ENCODE measurements at places on chromosomes 7 and 10.

- no peak for DNase-seq
Measured at GRCh38 chr7:28091190-28091589, 89.4 kb downstream of the JAZF1 start.

DNA sequence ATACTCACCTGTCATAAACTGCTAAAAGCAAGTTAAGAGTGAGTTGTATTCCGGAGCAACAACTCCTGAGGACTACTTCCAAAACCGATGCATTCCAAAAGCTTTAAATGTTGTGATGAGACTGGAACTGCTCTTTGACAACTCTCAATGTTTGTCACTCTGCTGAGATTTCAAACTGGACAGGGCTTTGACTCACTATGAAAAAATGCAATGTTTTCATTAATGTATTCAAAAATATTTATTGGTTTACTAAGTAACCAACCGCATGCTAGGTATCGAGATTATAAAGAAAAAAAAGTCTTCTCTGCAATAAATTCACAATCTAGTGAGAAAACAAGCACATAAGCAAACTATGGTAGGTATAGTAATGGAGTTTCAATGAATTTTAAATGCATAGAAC lies 107.9 kb upstream of the GNAI1 start:
- DNase-seq = no peak

DNA sequence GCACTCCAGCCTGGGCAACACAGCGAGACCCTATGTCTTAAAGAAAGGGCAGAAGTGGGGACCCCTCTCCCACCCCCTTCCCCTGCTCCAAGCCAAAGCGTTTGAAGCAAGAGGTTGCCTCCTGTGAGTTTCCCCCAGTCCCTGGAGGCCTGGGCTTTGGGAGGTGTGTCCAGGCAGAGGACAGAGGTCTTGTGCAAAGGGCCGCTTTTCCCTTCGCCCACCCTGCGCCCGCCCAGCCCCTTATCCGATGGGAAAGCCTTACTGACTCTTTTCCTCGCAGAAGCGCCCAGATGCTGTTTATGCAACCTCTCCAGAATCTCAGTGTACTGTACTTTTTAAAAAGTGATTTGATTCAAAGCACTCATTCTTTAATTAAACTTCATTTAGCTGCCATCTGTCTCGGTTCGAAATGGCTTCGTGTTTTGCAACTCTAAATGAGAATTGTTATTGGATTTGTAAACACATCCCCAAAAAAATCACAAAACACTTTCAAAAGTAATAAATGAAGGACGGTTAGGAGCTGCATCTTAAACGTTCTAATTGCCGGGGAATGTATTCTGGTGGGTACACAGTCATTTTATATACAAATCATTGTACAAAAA lies 50.5 kb upstream of the GTF2I start:
- no peak for DNase-seq

DNA sequence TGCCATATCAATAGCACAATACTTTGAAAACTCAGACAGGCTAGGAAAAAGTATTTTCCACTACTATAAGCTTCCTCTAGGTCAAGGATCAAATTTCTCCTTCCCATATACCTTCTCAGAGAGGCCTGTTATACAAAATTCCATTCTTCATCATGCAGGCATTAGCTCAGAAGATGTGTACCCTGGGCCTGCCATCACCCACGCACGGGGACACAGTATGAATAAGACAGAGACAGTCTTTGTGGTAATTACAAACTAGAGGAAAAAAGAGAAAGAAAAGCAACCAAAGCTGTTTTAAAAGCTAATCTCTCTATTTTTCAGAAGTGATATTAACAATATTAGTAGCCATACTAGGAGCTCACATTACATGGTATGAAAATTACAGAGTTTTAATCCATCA lies 236.8 kb upstream of the AOAH start:
- no peak for DNase-seq

DNA sequence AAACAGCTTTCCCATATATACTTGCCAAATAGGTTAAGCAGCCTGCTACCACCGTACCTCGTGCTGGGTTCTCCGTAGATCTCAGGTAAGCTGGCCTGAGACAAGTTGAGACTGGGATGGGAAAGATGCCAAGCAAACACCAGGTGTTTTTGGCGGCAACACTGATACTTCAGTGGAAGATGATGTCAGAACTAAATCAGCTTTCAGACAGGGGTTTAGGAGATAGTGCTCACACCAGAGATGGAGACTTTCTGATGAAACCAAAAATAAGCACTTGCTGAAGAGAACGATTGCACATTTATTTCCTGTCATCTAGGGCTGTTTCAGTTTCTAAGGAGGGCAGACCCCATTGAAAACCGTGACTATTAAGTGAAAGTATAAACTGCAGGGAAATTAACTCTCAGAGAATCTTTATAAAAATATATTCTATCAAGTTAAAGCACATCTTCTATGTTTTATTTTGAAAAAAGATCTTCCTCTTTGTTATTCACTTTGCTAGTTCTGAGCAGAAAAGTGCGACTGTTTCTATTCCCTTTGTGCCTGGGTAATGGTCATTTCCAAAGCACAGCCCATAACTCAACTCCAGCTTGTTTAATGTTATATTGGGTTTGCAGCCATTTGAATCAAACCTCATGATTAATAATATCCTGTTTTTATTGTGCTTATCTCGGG lies 149.9 kb downstream of the CPED1 start:
- no peak for DNase-seq

GRCh38 chr10:89663144-89663543 lies 18.1 kb upstream of the PANK1 start:
- no peak for DNase-seq
